ENCODE measurements at places on chromosomes 16 and 17.
A peak's percentile ranks its signal among the peaks of the same experiment; 100 is the strongest.

- DNase-seq, result no peak
Measured at GRCh38 chr16:86145669-86146068, 246.7 kb downstream of the IRF8 start.

- DNase-seq, result no peak
Measured at GRCh38 chr16:67648088-67648763, 3.3 kb downstream of the CARMIL2 start.

DNA sequence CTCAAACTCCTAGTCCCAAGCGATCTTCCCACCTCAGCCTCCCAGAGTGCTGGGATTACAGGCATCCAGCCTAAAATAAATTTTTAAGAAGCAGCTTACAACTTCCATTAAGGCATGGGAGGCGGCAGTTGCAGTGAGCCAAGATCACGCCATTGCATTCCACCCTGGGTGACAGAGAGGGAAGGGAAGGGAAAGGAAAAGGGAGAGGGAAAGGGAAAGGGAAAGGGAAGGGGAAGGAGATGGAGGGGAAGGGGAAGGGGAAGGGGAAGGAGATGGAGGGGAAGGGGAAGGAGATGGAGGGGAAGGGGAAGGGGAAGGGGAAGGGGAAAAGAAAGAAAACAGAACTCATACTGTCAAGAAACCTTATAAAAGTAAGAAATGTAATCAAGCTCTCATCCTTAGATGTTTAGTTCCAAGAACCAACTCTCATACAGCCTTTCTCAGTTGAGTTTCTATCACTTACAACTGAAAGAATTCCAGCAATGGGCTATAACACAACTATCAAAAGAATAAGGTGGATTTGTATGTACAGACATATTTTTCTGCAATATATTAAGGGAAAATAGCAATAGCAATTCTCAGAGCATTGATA is 43.1 kb downstream of the SHCBP1 start:
- no peak for DNase-seq

- DNase-seq, result no peak
Measured at GRCh38 chr17:71966055-71966454, 154.8 kb upstream of the SOX9 start.

DNA sequence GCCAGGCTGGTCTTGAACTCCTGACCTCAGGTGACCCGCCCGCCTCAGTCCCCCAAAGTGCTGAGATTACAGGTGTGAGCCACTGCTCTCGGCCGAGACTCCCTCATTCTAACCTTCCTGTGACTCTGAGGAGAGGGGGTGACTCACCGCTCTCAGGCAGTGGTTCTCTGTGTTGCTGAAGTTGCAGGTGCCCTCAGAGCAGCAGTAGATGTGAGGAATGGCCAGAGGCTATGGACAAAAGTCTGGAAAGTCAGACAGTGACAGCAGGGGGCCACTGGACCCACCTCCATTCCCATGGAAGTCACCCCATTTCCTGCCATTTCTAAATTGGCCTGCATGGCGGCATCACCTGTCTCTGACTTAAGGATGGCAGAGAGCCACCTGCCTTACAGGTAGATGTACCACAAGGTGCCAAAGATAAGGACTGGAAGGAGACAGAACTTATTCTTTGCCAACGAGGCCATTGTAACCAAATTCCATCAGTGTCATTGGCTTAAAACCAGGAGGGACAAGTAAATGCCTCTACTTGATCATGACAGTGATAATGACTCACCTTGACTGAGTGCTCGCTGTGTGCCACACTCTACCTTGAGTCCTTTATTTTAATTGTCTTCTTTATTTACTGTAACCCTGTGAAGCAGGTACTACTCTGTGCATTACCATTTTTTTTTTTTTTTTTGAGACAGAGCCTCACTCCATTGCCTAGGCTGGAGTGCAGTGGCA is 15.3 kb upstream of the CNOT1 start:
- DNase-seq, result no peak

DNA sequence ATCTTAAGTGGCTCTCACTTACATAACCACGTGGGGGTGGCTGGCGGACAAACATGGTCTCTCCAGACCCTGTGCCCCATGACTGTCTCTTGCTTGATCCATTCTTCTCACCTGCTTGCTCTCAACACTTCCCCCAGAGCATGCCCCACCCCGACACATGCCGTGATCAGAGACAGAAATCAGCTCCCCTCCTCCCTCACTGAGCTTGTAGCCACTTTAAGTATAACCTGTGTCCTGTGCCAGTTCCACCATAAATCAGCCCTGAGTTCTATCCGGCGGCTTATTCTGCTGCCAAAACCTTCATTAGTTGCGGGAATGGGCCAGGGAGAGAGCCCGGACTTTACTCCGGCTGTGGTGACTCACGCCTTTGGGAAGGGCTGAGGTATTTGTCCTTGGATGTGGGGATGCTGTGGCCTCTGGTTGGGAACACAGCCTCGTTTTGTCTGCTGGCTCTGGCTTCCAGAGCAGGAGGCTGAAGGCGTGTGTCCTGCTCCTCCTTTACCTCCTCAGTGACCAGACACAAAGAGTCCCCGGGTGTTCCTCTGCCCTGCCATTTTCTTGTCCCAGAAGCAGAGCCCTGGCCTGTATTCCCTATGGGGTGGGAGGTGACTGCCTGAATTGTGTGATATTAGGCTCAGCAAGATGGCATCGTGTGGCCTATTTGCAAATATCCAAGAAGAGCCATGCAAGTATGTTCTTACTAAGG is 21.1 kb downstream of the ANKRD40 start:
- DNase-seq, result no peak

- DNase-seq, result no peak
Measured at GRCh38 chr17:16455997-16456741, 35.8 kb downstream of the LRRC75A start.

DNA sequence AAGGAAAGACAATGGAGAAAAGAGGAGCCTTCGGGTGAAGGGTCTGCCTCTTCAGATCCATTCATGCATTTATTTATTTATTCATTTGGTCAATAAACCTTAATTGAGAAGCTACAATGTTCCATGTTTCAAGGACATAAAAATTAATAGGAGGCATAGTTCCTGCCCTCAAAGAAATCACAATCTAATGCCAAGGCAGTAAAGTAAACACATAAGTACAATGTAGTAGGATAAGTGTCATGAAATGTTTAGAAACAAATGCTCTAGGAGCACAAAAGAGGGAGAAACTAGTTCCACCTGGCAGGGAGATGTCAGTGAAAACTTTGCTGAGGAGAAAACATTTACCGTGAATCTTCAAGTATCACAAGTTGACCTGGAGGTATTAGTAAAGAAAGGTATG is 103.5 kb upstream of the NOG start:
- DNase-seq, result no peak

DNA sequence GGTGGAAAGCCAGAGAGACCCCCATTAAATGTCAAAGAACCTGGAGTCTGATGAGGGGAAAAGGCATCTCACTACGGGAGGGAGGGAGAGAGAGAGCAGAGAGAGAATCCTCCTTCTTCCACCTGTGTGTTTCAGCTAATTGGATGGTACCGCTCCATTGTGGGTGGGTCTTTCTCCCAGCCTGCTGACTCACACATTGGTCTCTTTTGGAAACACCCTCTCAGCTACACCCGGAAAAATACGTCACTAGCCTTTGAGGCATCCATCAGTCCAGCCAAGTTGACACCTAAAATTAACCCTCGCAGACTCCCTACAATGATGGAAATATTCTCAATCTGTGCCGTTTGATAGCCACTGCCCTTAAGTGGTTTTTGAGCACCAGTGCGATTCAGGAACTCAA is 100.4 kb downstream of the ELAC2 start:
- DNase-seq, result no peak

- no peak for DNase-seq
Measured at GRCh38 chr17:50055426-50056216, at the start of gene ITGA3. TSS of gene ITGA3 (plus strand) at chr17:50056110. CDS start at chr17:50056440, 330 bp downstream.

DNA sequence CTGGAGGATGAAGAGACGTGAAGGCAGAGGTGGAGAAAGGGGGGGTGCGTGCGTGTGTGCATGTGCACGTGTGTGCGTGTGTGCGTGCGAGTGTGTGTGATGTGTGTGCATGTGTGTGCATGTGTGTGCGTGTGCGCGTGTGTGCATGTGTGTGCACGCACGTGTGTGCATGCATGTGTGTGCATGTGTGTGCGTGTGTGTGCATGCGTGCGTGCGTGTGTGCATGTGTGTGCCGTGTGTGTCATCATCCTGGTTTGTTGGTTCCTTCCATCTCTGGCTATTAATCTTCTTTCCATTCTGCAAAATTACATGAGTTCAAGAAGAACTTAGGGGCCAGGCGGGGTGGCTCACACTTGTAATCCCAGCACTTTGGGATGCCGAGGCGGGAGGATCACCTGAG is 17.0 kb upstream of the RPL38 start:
- DNase-seq, result no peak

- DNase-seq, result no peak
Measured at GRCh38 chr17:9009096-9009495, 12.2 kb upstream of the NTN1 start.

DNA sequence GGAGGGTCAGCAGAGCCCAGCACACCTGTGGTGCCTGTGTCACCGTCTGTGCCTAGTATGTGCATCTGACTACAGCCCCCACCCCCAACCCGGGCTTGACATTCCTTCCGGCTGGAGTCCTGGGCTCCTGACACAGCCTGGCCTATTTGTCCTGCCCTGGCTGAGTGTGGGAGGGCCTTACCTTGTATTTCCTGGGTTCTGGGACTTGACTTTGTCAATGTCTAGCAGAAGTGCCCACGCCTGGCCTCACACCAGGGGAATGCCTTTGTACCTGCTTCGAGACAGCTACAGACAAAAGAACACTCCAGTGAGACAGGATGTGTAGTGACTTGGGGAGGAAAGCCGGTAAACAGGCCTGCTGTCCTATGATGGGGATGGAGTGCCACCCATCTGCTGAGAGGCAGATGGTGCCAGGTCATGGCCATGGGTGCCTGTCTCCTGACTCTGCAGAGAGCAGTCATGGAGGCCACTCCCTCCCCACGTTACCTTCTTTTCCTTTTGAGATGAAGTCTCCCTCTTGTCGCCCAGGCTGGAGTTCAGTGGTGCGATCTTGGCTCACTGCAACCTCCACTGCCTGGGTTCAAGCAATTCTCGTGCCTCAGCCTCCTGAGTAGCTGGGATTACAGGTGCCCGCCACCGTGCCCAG is 42.8 kb downstream of the TNFRSF13B start:
- peak; percentile 22 for DNase-seq

GRCh38 chr17:81511804-81512561 is 616 bp downstream of the ACTG1 start:
- DNase-seq, result no peak

DNA sequence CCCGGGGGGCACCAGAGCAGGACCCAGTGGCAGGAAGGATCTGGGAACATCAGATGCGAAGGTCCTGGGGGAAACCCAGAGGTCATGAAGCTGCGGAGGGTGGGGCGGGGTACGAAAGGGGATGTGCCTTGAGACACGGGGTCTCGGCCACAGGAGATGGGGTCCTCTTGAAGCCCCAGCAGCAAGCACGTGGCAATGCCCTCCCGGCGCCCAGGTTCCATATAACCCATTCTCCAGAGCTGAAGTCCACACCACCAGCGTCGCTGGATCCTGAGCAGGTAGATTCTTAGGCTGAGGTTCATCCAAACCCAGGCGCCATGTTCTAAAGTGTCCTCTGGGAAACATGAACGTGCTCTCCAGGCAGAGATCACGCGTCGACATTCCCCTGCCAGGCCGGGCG is 20.9 kb downstream of the PIEZO1 start:
- DNase-seq, result no peak

DNA sequence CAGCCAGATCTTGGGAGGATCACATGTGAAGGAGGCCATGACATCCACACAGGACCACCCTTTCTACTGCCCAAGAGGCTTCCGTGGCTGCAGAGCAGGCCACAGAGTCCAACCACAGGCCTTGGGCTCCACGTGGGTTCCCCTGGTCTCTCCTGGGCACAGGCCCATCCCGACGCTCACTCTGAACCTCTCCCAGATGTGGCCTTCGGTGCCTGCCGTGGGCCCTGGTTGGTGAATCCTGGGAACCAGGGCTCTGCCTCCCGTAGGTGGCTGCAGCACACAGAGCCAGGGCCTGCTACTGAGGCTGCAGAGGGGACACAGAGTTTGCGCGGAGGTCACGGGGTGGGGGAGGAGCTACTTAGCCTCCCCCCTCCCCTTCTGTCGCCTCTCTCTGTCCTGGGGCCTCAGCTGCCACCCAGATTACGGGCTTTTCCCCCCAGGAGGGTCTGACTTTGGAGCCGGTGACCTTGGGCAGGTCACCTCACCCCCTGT is 55.3 kb downstream of the ZFPM1 start:
- DNase-seq, result no peak

DNA sequence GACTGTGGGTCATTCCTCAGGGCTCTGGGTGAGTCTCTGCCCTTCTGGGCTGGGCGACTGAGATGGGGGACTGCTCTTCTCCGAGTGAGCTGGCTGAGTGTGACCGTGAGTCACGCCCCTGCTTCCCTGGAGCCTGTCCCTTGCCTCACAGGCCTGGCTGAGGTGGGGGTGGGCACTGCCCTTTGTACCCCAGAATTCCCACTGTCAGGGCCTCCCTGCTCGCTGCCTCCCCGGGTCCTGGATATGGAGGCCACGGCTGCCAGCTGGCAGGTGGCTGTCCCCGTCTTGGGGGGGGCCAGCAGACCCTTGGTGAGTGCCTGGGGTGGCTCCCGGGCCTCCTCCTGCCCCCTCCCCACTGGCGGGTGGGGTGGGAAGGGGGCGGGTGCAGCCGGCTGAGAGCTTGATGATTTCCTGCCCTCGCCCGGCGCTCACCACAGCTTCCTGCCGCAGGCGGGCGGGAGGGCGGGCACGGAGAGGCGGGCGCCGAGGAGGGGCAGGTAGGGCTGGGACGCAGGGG is at the start of gene LAT:
Gene LAT (plus strand): TSS at position 434 of the 517 bp plus-strand sequence. CDS start 366 bp downstream, outside the sequence.
- DNase-seq, result no peak

GRCh38 chr16:261031-261691 is 14.6 kb downstream of the RGS11 start:
- peak; percentile 78 for DNase-seq

- no peak for DNase-seq
Measured at GRCh38 chr16:55527885-55528284, 19.0 kb downstream of the LPCAT2 start.

DNA sequence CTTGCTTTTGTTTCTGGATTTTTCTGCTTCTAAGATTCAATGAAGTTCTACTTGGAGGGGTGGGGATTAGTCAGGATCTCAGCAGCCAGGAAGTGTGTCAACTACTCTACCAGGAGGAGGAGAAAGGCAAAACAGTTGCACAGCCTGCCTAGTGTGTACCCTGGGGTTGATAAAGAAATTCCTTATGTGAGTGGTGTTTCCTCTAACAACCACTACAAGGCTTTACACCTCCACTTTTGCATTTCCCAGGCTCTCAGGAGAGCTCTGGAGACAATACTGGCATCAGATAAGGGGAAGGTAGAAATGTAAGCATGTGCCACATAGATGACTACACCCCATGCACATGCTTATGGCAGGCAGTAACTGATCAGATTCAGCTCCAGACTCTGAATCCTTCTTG is 174.6 kb downstream of the TOX3 start:
- no peak for DNase-seq

GRCh38 chr16:30561089-30561816 is 3.1 kb upstream of the ZNF764 start:
- no peak for DNase-seq

GRCh38 chr16:81242977-81243618 is 4.6 kb downstream of the BCO1 start:
- no peak for DNase-seq
